ENCODE measurements at places on chromosomes 5 and 9.
A peak's percentile ranks its signal among the peaks of the same experiment; 100 is the strongest.

DNA sequence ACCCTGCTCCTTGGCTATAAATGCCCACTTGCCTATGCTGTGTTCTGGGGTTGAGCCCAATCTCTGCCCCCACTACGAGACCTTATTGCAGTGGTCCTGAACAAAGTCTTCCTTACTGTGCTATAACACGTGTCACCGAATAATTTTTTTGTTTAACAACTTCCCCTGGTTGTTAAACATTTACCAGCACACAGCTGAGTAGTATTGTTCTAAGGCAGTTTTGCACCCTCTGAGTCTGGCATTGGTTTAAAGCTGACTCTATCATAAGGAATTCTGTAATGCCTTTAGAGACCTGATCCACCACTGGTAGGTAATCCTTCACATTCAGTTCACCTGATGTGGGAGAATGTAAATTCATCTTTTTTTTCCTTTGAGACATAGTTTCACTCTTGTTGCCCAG lies 25.6 kb upstream of the ANKRD31 start:
- DNase-seq, result no peak

DNA sequence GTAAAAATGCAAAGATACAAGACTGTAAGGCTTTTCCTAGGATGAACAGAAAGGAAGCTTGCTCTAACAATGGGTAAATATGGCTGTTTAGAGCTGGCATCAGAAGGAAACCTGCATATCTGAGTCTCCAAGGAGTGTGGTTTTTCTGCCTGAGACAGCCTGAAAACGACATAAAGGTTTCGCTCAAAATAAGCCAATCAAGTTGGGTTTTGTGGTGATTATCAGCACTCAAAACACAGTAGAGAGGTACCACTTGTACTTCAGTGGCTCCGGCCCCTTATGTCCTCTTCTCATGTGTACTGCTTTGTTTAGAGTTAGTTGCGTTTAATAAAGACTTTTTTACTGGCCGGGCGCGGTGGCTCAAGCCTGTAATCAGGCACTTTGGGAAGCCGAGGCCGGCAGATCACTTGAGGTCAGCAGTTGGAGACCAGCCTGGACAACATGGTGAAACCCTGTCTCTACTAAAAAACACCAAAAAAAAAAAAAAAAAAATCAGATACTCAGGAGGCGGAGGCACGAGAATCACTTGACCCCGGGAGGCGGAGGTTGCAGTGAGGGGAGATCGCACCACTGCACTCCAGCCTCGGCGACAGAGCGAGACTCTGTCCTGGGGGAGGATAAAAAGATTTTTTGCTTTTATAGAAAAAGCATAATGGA lies 39.4 kb downstream of the KLF9 start:
- no peak for DNase-seq

DNA sequence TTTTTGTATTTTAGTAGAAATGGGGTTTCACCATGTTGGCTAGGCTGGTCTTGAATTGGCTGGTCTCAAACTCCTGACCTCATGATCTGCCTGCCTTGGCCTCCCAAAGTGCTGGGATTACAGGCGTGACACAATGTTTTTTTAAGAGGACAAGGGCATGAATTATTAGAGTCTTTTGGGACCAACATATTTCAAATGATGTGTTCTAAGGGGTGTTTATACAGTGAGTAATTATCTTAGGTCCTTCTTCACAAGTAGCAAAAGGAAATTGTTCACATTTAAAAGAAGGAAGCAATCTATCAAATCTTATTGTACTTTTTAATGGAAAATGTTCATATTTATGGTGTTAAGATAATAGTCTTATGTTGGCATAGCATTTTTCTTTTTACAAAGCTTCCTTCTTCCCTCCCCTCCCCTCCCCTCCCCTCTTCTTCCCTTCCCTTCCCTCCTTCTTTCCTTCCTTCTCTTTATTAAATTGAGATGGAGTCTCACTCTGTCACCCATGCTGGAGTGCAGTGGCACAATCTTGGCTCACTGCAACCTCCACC lies 6.7 kb downstream of the GNG10 start:
- no peak for DNase-seq

GRCh38 chr5:16160706-16161105 lies 18.9 kb downstream of the MARCHF11 start:
- DNase-seq, result peak; percentile 64

DNA sequence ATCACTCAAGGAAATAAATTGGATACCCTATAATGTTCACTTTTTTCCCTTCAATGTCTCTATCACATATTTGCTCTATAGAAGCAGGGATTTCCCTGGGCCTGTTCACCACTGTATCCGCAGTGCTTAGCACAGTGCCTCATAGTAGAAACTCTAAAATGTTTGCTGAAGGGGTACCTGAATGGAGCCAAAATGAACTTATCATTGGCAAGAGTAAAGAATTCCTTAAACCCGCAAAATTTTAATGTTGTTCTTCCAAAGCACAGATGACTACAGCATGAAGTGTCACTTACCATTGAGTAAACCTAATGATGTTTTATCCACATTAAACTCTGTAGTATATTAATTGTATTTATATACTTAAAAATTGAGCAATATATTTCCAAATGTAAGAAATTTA lies 96.1 kb downstream of the JAKMIP2 start:
- no peak for DNase-seq

DNA sequence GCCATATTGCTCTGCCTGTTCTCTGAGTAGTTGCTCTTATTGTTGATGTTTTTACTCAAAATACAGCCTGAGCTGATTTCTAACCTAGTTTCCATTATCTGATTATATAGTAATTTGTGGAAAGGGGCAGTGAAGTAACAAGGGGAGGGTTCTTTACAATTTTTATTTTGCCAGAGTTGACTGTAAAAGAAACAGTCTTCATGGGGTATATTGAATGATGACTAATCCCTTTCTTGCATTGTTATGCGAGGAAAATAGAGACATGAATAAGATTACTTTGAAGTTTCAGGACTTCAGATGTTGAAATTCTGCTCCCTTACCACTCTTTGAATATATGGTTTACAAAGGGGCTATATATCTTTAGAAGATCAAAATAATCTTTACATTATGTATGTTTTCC lies 9.1 kb upstream of the LRRC70 start:
- DNase-seq, result no peak

- no peak for DNase-seq
These were observed 45.2 kb downstream of the RNF130 start for GRCh38 chr5:180026320-180026719.

DNA sequence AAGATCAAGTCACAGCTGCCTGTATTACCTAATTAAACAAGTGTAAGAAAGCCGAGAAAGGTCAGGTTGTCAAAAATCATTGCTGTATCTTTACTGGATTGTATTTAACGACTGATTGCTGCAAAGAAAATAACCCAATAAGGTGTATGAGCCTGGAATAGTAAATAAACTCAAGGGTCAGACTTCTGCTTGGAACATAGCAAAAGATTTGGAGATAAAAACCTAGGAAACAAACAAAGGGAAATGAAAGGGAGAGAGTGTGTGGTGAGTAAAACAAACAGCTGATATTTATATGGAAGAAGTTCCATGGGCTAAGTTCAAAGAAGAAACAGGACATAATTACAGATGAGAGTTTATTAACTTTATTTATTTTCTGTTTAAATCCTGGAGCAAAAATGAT lies 354.0 kb downstream of the TLR4 start:
- no peak for DNase-seq

GRCh38 chr5:180784497-180785097 lies 18.0 kb downstream of the MGAT1 start:
- peak; percentile 81 for DNase-seq

DNA sequence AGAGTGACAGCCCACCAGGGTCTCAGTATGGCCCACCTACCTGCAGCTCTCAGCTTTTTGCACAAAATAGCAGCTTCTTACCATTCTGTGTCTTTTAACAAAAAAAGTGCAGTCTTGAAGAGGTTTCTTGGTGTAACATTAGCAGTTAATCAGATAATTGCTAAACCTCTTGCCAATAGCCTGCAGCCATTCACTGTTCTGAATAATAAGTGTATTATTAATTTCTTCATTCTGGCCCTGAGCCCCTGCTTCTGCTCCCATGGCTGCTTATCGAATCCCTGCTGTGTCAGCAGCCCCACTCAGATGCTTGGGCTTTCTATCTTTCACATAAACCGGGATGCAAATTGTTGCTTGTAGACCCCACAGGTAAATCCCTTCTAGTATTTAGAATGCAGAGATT lies 485.9 kb downstream of the CAAP1 start:
- DNase-seq, result no peak

GRCh38 chr5:142388696-142389095 lies 63.9 kb upstream of the SPRY4 start:
- DNase-seq, result no peak

GRCh38 chr5:137845472-137845871 lies 22.2 kb upstream of the MYOT start:
- no peak for DNase-seq

DNA sequence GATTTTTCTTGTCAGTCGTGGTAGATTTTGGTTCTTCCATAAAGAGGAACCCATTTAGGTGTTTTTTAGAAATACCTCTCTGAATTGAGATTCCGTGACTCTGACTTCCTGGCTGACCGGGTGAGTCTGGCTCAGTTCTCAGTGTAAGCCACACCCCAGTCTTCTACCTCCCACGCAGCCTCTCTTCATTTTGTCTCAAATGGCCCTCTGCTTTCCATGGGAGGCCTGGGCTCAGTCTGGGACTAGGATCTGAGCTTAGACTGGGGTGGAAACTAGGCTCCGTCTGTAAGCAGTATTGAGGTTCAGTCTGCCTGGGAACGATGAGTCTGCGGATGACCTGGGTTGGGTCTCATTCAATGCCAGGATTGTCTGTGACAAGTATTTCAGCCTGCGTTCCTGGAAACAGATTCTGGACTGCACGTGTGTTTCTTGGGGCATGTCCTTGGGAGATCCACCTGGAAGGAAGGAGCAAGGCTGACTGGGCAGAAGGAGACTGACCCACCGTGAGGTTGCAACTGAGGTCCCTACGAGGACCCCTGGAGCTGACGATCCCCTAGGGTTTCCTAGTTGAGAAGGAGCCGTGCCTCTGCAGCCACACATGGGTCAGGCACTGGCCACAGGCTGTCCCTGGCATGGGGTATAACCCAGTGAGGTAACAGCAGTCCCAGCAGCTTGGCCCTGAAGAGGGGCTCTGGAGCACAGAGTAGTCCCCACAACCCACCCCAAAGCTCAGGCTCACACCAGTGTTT lies 12.4 kb upstream of the CRB2 start:
- no peak for DNase-seq

GRCh38 chr9:135955934-135956801 lies 5.0 kb downstream of the UBAC1 start:
- no peak for DNase-seq

- DNase-seq, result no peak
These were observed 15.4 kb downstream of the CERT1 start for GRCh38 chr5:75496026-75496425.

GRCh38 chr9:111483858-111484571 lies at the start of gene ECPAS:
Gene ECPAS, minus strand, starts transcription at chr9:111484383. Its CDS starts 11,465 bp downstream, at chr9:111472918.
- peak; percentile 81 for DNase-seq

DNA sequence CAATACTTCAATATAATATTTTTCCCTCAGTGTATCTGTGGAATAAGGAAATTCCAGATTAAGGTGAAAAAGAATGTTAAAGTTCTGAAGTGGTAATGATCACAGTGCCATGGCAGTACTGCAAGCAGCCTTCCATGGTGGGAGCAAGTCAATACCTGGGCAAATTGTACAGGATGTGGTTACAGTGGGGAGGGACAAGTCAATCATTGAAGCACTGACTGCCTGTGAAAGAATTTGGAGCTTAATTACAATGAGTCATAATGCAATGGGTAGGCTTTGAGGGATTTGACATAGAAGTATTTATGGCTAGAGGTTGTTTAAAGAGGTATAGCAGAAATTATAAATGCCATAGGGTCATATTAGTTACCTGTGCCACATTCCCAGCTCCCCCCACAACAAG lies 786.5 kb upstream of the ACO1 start:
- no peak for DNase-seq

DNA sequence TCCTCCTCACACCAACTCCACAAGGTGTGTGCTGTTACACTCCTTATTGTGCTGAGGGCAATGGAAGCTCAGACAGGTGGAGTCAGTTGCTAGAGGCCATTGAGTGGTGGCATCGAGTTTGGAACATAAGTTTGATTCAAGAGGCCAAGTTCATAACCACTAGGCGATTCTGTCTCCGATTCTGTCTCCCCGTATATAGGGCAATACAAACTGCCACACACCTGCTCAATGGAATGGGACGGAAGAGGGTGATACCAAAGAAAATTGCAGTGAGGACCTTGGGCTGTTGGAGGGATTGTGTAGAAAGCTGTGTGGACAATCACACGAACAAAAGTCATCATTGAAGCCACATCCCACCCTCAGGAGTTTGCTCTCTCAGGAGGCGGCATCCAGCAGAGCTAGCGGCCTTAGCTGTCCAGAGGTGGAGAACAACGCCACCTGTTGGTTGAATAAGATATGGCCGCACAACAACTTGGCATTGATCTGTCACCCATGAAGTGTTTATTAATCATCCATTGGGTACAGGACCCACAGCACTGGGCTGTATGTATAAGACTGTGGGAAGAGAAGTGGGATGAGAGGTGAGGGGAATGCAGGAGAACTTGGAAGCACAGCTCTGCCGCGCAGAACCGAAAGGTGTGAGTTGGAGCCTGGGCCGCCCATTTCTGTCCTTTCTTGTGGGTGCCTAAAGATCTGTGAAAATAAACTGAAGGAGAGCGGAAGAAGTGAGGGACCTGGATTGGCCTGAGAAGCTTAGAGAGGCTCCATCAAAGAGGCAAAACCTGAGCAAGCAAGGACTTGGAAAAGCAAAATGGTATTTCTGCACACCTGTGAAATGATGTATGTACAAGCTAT lies 16.1 kb upstream of the NEUROG1 start:
- peak; percentile 79 for DNase-seq

GRCh38 chr5:140003519-140003918 lies 39.6 kb downstream of the NRG2 start:
- no peak for DNase-seq

- DNase-seq, result no peak
These were observed 344.1 kb downstream of the NR2F1-AS1 start for GRCh38 chr5:93236807-93237421.

DNA sequence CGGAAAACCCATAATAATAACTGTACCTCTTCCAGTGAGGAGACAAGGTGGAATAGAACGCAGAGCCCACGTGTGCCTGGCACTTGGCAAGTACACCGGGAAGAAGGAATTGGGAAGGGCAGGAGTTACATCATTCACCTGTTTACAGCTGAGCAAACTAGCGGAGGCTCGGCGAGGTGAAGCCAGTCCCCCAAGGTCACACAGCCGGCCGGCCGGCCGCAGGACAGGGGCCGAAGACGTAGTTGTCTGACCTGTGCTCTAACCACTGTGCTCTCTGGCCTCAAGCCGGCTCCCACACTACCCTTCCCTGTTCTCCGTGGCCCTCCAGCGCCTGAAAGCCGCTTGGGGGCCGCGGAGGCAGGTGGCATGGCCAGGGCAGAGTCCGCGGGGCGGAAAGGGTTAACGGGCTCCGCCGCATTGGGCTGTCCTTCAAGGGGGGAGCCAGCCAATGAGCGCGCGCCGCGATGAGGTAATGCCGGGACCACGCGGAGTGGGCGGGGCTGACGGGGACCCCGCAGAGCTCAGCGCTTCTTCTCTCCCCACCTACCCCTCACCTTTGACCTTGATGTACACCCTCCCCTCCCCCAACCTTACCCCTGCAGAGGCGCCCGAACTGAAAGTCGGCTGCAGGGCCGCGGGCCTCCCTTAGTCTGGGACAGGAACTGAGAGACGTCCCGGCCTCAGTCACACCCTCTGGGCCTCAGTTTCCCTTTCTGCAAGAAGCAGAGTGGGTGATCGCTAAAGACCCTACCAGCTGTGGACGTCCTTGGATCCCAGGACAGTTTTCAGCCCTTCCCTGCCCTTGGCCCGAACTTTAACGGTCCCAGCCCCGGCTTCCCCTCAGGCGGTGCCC lies 125.1 kb downstream of the C9orf50 start:
- DNase-seq, result peak; percentile 97

- no peak for DNase-seq
These were observed 542.1 kb upstream of the ARRDC3 start for GRCh38 chr5:91925249-91925648.
